ENCODE measurements at places on chromosomes 1 and 21.
A peak's percentile ranks its signal among the peaks of the same experiment; 100 is the strongest.

GRCh38 chr21:42370894-42371654 lies 4.7 kb upstream of the TFF1 start:
- no peak for DNase-seq

GRCh38 chr1:88670462-88670861 lies 13.6 kb upstream of the PKN2 start:
- no peak for DNase-seq

- DNase-seq, result no peak
These were observed 73.2 kb downstream of the CD58 start for GRCh38 chr1:116497656-116498055.

- peak; percentile 54 for DNase-seq
These were observed 19.5 kb downstream of the MAP7D1 start for GRCh38 chr1:36175137-36176095.

GRCh38 chr1:37425221-37425620 lies 49.2 kb upstream of the ZC3H12A start:
- DNase-seq, result no peak

GRCh38 chr1:93758842-93759515 lies 77.3 kb upstream of the BCAR3 start:
- DNase-seq, result no peak

- DNase-seq, result no peak
These were observed 513 bp downstream of the PBX1 start for GRCh38 chr1:164559342-164560051.

DNA sequence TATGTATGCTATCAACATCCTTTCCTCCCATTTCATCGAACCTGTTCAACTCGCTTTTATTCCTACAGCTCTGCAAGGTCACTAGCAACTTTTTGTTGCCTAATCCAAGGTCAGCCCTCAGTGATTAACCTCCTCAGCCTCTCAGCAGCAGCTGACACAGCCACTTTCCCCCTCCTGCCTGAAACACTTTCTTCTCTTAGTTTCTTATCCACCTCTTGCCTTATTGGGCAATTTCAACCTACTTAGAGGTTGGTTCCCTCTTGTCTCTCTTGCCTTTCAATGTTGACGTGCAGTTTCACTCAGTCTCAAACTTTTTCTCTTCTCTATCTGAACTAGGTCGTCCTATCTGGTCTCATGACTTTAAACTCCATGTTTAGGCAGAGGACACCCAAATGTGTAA lies 156.3 kb downstream of the C1orf94 start:
- DNase-seq, result no peak

DNA sequence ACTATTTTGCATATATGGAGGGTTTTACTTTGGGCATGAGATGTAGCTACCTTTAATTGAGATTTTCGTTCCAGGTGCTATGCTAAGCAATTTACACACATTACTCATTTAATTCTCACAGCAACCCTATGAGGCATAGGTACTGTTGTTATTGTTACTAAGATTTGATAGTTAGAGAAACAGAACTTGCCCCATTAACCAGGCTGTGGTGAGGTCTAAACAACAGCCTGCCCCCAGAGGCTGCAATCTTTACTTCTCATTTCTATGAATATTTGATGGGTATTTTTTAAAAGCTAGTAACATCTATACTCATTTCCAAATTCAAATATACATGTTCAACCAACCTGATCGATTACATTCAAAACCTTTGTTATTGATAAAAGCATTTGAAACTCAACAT lies 155.6 kb downstream of the GALNT2 start:
- no peak for DNase-seq

DNA sequence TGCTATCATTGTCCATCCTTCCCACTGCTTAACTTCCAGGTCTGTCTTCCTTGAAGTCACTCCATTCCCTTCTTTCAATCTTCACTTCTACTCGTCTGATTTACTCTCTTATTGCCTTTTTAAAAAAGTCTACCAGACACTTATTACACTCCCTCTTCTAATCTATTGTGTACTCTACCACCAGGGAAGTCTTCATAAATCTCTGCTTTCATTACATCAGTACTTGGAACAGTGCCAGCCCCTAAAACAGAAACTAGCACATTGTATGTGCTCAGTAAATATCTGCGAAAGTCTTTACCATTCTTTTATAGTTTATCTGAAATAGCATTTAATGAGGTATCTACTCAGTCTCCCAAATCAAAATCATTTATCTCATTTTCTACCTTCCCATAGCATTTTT lies 236.4 kb downstream of the USH2A start:
- no peak for DNase-seq

- DNase-seq, result no peak
These were observed 8.3 kb downstream of the RNASEL start for GRCh38 chr1:182580736-182581135.

GRCh38 chr1:200634261-200635122 lies 13.9 kb upstream of the KIF14 start:
- no peak for DNase-seq

- no peak for DNase-seq
These were observed 10.2 kb downstream of the EEIG2 start for GRCh38 chr1:108570128-108570527.

DNA sequence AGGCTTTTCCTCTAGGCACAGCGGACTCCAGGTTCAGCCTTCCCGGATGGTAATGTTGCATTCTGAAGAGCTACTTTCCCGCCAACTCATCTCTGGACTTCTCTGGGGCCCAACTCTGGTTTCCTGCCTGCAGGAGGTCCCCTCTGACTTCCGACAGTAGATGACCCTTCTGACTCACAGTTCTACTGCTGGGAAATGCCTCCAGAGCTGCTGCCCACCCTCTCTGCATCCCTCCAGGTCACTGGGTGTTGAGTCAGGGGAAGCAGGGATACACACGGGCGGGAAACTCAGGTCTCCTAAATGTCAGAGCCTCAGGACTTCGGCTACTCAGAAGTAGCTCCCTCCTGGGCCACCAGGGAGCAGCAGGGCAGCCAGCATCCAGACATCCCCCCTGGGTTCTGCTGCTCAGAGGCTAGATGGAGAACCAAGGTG lies 2.1 kb upstream of the KIF21B start:
- peak; percentile 21 for DNase-seq

DNA sequence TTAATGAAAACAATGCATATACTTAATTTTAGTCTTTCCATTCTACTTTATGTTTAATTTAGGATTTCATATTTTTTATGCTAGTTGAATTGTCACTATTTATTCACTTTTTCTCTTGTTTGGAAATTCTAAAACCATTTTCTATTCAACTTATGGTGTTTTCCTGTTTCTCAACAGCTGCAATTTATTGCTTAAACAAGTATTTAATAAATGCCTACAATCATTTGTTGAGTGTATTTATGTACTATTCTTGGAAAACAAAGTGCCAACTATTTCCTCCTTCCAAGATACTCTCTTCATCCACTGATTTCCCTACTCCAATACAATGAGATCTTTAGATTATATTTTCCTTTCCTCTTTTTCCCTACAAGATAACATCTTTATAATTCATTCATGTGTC lies 65.4 kb downstream of the NUF2 start:
- no peak for DNase-seq

- DNase-seq, result no peak
These were observed 66.0 kb upstream of the LAPTM5 start for GRCh38 chr1:30823627-30823968.

GRCh38 chr1:62953633-62954032 lies 169.7 kb downstream of the ATG4C start:
- DNase-seq, result peak; percentile 42

GRCh38 chr1:185934476-185935189 lies 200.4 kb downstream of the HMCN1 start:
- no peak for DNase-seq

GRCh38 chr1:214548988-214549387 lies 2.4 kb downstream of the PTPN14 start:
- no peak for DNase-seq

GRCh38 chr1:206816390-206817287 lies 44.3 kb upstream of the IL10 start:
- peak; percentile 3 for DNase-seq

- DNase-seq, result no peak
These were observed 22.5 kb downstream of the CHD5 start for GRCh38 chr1:6157528-6158174.

DNA sequence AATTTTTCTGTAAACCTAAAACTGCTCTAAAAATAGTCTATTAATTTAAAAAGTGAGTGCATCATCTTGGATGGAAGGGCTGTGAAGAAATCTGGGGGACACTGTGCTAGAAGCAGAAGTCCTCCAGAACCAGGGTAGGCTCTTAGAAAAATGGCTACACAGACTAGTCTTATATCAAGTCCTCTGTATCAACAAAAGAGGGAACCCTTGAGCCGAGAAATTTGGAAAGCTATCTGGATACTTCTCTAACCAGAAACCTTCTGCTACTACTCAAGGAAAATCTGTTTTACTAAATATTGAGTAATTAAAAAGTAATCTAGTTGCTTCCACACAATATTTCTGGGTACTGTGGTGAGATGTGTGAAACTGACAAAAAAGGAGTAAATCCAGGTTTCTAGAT lies 92.1 kb downstream of the WDR3 start:
- no peak for DNase-seq

GRCh38 chr1:54356680-54357147 lies 49.5 kb downstream of the SSBP3 start:
- DNase-seq, result peak; percentile 49

- DNase-seq, result no peak
These were observed 26.0 kb upstream of the BCL9 start for GRCh38 chr1:147515045-147515869.

GRCh38 chr1:218848009-218848408 lies 325.7 kb upstream of the LYPLAL1 start:
- peak; percentile 11 for DNase-seq

DNA sequence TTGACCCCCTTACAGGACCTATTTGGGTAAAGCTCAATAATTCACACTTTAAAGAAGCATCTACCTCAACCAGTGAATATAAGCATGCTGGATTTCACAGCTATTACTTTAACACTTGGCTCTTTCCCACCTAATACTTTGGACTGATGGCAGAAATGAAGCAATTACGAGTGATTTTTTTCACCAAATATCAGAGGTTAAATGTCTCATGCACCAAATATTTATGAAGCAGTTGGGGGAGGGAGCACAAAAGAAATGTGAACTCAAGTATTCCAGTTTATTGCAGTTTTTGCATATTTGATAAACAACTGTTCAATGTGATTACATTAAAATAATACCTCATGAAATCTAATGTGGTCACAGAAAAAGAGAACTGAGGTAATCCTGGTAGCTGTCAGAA lies 223.6 kb downstream of the LRRC7 start:
- no peak for DNase-seq

DNA sequence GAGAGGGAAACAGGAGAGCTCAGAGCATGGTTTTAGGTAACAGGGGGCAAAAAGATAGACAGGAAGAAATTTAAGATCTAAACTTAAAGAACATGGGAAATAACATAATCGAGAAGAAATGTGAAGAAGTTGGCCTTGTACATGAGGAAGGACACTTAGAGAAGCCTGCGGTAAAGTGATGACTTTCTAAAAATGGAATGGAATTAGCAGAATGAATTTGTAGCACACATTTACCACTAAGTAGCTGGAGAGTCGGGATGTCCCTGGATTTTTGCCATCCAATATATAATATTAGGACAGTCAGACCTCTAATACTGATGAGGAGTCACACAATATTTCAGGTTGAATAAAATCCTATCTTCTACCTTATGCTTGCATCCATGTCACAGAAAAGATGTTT lies 77.7 kb upstream of the C1orf87 start:
- no peak for DNase-seq

DNA sequence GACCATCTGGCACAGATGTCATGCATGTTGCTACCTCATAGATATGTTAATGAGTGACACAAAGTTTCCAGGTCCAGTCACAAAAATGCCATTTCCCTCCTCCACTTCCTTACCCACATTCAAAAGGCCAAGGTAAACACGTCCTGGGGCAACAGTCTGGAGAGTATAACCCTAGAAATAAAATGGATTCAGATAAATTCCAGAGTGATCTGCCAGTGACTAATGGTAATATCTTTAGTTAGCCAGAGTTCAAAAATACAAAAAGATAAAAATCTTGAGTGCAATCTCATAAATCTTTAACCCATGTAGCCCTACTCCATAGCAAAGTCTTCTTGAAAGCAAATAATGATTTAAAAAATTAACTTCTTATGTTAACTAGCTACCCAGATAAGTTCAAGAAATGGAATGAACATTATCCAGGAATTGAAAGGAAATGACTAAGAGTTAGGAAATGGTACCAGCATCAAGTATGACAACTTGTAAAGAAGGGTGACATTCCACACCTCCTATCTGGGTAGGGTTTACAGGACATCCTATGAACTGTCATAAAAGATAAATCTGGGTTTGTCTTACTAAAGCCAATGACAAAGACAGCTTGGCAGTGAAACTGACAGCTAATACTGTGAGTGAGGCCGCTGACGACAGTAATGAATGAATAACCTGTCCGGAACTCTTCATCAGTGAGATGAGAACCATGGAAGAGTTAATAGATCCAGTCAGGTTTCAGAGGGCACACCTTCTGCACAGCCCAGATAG lies 18.1 kb downstream of the RGS2 start:
- no peak for DNase-seq

DNA sequence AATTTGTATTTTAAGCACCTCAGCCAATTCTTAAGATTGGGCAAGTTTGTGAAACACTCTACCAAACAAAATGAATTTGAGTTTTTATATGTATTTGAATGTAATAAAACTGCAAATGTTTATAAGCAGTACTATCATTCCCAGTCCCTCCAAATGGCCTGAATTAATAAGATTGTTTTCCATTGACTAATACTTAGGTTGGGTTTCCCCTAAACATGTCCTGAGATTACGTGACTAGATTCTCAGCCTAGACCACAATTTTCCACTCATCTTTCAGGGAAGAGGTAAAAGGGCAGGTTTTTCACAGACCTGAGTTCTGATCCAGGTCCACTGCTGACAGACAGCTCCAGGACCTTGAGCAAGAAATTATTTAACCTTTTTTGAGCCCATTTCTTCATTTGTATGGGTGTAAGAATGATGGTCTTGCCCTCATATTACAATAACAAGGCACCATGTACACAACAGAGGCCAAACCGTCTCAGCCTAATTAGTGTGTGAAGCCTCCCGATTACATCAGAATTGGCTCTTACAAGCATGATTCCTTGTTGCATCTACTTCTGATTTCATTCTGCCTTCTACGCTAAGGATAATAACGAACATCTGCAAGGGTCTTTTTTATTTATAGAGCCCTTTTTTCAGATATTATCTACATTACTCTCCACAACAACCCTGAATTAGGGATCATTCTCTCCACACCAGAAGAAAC lies 51.2 kb downstream of the BEND5 start:
- DNase-seq, result no peak

DNA sequence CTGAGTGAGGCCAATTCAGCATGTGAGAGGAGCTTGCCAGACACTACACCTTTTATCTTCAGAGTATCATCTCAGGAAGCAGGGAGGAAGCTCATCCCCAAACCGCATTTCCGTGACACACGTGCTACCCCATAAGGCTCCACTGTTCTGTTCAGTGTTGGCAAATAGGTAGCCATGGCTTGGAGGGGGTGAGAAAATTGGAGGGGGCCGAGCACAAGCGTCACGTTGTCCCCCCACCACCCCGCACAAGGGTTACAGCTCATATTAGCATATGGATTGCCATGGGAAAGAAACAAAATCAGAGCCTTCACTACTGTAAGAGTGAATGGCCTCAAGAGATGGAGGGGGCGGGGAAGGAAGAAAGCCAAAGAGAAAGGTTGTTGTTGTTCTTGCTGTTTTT lies 46.7 kb downstream of the OLIG1 start:
- no peak for DNase-seq
